ENCODE measurements at places on chromosomes 3 and 15.
A peak's percentile ranks its signal among the peaks of the same experiment; 100 is the strongest.

GRCh38 chr3:159584421-159584820 lies 404.2 kb upstream of the IL12A start:
- no peak for DNase-seq

GRCh38 chr15:41160639-41161315 lies 44.7 kb upstream of the INO80 start:
- DNase-seq, result no peak

- DNase-seq, result no peak
Observed at GRCh38 chr3:73804204-73804603, 179.5 kb upstream of the PDZRN3 start.

- no peak for DNase-seq
Observed at GRCh38 chr15:79494963-79495755, 63.0 kb downstream of the MINAR1 start.

- DNase-seq, result peak; percentile 25
Observed at GRCh38 chr3:57696801-57697321, 4.0 kb upstream of the DENND6A start.

- DNase-seq, result no peak
Observed at GRCh38 chr3:161148832-161149475, 43.8 kb upstream of the B3GALNT1 start.

DNA sequence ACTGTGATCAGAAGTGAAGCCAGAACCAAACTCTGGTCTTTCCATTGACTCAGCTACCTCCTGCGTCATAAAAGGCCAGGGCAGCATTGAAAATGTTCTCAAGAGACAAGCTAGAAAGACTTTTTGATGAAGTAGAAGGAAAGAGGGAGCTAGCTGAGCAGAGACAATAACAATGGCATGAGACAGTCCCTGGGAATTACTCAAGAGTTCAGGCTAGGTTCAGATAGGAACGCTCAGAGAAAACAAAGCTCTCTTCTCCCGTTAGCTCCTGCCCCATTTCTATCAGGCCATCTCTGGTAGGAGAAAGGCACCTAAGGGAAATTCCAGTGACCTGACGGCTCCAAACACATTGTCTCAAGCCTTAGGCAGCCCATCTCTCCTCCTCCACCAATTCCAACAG lies 7.0 kb upstream of the OXTR start:
- DNase-seq, result no peak

DNA sequence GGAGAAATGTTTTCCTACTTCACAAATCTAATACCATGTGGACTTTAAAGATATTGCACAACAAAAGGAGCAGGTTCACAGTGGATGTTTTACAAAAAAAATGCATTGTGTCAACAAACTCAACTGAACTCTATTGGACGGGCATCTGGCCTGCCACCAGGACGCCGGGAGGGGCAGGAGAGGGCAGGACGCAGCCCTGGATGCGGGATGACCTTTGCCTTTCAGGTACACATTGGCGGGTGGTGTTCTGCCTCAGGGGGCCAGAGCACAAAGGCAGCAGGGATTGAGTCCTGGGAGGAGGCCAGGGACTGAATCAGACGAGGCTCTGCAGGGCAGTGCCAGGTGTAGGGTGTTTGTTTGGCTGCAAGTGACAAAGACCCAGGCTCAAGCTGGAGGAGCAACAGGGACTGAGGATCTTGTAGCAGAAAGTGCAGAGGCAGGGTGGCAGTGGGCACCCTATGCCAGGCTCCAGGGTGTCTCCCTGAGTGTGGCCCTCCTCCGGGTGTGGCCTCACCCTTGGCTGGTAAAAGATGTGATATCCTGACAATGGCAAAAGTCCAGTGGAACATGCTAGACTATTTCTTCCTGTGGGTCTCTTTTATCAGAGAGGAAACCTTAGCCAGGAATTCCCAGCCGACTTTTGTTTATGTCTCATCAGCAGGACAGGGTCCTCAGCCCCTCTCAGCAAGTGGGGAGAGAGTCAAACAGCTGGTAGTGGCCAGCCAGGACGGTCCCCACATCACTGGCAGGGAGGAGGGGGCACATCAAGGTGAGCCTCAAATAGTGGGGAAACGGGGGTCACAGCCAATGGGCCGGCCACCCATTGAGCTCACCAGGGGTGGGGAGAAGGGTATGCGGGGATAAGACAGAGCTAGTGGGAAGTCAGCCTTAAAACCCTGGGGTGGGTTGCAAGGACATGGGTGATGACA lies 29.7 kb upstream of the KLF13 start:
- DNase-seq, result peak; percentile 30

- no peak for DNase-seq
Observed at GRCh38 chr3:113330742-113331141, 110.6 kb downstream of the CFAP44 start.

DNA sequence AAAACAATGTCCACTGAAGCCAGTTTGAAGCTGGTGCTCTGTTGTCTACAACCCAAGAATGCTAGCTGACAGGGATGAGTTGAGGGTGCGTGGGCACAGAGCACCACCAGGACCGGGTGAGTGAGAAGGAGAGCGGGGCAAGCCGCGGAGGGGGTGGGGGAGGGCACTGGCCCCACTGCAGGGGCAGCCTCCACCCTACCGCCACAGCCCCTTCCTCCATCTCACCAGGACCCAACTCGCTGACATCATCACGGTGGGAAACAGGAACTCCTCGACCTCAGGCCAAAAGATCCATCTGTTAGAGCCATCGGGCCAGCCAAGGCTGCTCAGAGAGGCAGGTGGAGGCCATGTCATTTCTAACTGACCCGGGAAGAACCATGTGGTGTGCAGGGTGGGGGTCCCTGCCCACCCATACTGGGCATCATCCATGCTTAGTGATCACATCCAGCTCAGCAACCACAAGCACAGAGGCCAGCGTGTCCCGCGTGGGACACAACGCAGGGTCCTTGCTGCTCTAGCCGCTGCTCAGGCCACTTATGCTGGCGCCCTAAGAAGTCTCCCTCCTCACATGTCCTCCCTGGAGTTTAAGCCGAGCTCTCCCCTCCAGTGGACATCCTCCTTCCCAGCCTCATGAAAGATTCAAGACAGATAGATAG lies 57.6 kb upstream of the GATA2 start:
- DNase-seq, result no peak

GRCh38 chr3:5071061-5071460 lies 51.0 kb upstream of the ARL8B start:
- DNase-seq, result peak; percentile 43

DNA sequence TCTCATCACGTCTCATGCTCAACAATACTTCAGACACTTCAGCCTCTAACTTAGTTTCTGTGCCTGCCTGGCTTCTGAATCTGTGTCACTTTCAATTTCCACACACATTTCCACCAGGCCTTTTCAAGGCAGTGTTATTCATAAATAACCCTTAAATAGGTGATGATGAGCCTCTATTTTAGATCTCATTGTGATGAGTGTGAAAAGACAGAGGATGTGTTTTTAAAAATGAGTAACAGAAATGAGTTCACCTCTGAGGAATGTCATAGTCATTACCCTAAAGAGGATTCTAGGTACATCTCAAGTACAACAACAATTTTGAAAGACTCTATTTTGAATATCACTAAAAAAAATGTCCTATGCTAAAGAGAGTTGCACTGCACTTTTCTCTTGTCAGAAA lies 64.6 kb downstream of the STAC start:
- no peak for DNase-seq

DNA sequence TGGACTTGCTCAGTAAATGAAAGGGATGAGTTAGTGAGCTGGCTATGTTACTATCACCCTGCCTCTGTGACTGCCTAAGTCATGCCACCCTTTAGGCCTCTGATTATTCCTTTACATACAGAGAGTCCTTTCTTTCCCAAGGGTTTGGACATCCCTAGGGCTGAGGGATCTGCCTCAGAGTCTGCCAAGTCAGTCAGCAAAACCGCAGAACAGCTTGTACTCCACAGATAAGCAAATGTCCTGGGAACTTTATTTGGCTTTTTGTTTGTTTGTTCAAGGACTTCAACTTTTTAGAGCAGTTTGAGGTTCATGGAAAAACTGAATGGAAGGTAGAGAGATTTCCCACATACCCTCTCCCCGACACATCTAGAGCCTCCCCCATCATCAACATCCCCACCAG lies 82.6 kb upstream of the TRIM42 start:
- no peak for DNase-seq

- no peak for DNase-seq
Observed at GRCh38 chr3:16176391-16177030, 2.0 kb downstream of the GALNT15 start.

- no peak for DNase-seq
Observed at GRCh38 chr3:1600206-1600605, 498.5 kb upstream of the CNTN4 start.
